T-helper 1 cell (primary cell): ENCODE measurements at places on chromosomes 13 and 19.

DNA sequence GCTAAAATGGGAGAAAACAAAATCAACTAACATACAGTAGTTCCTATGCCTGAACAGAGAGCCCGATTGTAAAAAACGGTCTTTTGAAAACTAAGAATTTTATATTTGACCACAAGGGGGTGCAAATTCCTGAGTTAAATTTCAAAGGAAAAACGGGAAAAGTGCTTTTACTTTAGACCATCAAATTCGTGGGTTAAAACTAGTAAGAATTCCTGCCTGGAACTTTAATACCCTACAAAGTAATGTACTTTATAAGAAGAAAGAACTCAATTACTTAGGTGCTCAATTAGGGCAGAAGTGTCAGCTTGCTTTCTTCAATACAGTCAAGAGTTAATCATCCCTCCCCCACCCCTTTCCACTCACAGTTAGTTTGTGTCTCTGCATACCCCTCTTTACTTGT, 69.8 kb downstream of the KCNRG start:
- no peak for DNase-seq

- DNase-seq: no peak
These were observed 176.1 kb upstream of the KL start for GRCh38 chr13:32840113-32840512.

DNA sequence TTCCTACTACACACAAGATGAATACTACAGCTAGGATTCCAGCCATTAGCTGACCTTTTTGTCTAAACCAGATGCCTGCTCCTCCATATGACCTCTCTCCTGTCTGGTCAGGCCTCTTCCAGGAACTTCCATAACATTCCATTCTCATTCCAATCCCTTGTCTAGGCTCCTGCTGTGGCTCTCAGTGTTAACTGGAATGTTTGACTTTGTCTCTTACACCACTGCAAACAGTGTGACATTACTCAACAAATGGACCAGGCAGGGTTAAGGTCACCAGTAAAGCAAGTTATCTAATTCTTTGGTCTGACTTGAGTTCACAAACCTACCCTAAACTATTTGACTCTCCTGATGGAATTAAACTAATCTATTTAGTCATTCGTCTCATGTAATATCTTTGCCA, 2.1 kb upstream of the GPC6 start:
- DNase-seq: no peak

DNA sequence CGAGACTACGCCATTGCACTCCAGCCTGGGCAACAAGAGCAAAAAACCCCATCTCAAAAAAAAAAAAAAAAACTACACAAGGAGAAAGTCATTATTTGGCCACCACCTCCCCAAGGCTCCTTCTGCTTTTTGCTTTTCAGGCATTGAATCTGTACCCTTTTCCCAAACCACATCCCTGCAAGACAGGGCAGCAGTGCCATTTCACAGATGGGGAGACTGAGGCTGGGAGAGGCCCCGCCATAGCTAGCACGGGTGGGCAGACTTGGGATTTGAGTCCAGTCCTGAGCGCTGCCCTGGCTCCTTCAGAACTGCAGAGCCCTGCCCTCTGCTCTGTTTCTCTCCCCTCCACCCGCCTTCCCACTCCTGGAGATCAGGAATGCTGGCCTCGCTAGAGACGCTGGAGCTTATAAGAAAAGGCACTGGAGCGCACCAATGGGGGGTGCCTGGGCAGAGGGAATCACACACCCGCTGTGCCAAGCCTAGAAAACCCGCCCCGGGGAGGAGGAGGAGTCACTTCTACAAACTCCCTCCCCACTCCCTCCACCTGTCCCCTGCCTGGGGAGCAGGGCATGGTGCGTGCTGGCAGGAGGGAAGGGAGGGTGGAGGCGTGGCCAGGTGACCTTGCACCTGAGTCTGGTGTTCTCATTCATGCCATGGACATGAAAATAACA, 17.6 kb downstream of the TJP3 start:
- DNase-seq: no peak

- no peak for DNase-seq
These were observed 190.1 kb downstream of the OXGR1 start for GRCh38 chr13:96804174-96804573.

GRCh38 chr13:46171217-46171616, 10.8 kb downstream of the LCP1 start:
- no peak for DNase-seq

DNA sequence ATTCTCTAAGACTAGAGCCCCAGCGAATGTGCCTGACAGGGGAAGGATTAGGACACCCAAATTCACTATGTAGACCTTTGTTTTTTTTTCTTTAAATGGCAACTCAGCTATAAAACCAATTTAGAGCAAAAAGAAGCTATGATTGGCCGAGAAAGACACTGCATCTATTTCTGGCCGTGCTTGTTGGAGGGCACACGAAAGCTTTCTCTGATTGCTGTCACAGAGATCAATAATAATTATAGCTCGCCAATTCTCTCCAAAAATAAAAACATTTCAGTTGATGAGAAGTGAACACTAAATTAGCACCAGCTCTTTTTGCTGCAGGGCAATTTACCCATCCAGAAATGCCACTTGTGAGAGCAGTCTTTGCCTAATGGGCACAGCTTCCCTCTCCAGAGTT, 31.2 kb downstream of the CBY2 start:
- no peak for DNase-seq

GRCh38 chr19:47863514-47863936, 4.5 kb downstream of the TPRX2 start:
- peak; percentile 68 for DNase-seq

GRCh38 chr13:94093652-94094315, 385.7 kb downstream of the DCT start:
- DNase-seq: no peak

- DNase-seq: no peak
These were observed 85.1 kb downstream of the KATNAL1 start for GRCh38 chr13:30222254-30222653.

DNA sequence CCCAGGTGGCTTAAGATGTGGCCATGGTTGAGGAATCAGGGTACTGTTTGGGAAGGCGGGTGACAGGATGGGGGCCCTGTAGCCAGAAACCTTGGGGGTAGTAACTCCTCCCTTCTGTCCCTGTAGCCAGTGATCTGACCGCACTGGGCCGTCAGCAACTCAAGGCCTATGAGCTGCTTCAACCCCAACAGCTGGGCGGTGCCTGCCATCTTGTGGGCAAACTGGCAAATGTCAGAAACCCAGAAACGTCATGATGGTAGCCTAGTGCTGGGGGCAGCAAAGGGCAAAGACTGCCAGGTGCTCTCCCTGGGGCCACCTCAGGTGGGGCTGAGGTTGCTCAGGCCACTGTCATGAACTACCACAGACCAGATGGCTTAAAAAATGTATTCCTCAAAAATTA, 3.5 kb downstream of the COPE start:
- DNase-seq: no peak

- DNase-seq: peak; percentile 82
These were observed at the start of gene N4BP2L1 for GRCh38 chr13:32427852-32428580. Gene N4BP2L1, minus strand, starts transcription at chr13:32428130. Its CDS starts 48 bp downstream, at chr13:32428082.

- no peak for DNase-seq
These were observed 13.1 kb upstream of the MEDAG start for GRCh38 chr13:30892966-30893365.

- no peak for DNase-seq
These were observed 386.6 kb downstream of the KCNRG start for GRCh38 chr13:50401721-50402465.

DNA sequence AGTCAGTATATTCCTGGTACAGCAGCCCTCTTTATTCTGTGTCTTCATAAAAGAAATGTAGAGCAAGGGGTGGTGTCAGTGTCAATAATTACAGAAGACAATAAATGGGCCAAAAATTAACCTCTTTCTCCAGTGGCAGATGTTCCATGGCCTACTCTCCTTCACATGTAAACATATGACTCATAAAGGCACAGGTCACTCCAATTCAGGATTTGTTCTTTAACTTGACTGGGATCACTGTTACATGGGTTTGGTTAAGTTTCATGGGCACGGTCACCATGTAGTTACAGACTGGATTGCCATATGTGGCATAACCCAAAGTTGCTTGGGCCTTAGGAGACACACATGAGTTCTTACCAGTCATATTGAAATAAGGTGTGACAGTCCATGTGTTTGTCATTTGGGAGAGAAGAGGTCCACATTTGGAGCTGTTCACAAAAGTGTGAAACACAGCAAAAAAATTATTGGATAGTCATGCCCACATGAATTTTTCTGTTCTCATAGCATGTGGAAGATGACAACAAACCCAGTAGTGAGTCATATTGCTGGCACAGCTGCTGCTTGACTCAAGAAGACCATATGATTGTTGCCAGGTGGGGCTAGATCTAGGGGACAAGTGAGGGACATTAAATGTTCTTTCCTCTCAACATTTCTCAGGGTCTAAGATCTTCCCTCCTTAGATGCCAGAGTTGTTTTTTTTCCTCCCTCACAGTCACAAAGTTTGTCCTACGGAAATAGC, 68.1 kb upstream of the HTR2A start:
- DNase-seq: no peak

DNA sequence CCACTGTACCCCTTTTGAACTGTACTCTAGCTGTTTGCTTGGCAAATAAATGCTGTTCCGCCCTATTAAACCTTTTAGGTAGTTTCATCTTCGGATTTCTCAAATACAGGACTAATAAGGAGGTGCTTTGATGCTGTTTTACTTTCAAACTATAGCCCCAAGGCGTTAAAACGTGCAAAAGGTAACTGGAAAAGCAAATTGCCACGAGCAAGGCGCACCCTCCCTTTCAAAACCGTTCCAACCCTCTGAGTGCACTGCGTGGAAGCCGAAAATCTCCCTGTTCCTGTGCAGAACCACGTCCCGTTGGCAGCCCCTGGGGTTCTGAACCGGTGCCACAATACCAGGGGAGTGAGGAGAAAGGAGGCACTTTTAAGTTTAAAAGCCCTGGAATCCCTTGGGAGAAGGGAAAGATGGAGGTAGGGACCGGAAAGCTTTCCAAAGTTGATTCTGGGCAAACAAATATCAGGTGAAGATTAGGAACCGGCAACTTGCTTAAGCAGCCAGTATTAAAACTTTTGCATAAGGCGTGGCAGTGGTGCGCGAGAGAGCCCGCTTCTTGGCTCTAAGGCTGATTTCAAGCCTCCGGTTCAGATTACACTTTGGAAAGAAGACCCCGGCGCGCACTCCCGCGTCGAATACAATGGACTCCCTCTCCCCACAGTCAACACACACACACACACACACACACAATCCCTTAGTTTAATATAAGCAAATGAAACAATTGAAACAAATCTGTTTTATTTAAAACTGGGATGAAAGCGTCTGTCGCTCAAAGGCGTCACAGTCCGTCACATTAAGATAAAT, 9.5 kb downstream of the POU4F1 start:
- no peak for DNase-seq

DNA sequence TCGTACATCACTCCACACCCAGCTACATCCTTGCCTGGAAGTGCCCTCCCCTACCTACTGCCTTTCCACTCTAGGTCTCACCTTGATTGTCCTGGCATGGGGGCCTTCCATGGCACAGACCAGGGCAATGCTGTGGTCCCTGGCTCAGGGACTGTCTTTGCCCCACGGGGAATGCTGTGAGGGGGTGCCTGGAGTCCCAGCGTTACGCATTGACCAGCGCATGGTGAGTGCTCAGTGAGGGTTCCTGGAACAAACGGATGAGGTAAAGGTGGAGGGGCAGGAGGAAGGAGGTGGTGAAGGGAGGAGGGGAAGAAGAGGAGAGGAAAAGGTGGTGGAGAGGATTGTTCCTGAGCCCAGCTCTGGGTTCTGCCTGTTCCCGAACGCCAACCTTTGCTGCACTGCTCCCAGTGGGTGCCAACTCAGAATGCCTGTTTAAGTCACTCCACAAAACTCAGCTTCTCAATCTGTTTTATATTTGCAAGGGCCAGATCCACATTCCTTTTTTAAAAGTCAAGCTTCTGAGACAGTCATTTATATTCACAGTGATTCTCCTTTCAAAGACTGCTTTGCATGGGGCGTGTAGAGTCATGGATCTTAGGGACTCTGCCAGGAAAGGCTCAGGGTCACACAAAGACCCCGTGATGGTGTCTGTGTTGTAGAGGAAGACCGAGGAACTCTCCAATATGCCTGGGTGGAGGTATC, 40.8 kb downstream of the CHST8 start:
- DNase-seq: no peak

DNA sequence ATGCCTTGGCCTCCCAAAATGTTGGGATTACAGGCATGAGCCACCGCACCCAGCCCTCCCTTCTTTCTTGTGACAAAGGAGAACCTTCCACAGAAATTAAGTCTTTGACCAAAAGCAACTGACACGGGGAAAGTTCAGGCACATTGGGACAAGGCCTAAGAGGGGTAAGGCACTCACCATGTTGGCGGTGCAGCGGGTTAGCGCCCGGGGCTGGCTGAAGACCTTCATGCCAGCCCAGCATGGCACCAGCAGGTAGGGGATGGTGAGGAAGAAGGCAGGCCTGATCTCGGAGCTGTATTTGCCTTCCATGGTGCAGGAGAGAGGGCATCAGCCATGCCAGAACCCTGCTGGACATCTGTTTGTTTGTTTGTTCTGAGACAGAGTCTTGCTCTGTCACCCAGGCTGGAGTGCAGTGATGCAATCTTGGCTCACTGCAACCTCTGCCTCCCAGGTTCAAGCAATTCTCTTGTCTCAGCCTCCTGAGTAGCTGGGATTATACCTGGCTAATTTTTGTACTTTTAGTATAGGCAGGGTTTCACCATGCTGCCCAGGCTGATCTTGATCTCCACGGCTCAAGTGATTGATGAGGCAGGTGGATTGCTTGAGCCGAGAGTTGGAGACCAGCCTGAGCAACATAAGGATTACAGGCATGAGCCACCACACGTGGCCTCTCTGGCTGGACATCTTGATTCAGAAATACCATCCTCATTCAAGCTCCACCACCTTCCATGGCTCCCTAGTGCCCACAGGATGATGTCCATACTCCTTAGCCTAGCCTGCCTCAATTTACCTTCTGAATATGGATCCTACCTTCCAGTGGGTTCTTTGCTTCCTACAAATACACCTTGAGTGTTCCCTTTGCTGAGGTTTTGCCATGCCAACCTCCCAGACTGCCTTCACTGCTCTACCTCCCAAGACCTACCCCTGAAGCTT, 4.4 kb downstream of the TM6SF2 start:
- DNase-seq: no peak

DNA sequence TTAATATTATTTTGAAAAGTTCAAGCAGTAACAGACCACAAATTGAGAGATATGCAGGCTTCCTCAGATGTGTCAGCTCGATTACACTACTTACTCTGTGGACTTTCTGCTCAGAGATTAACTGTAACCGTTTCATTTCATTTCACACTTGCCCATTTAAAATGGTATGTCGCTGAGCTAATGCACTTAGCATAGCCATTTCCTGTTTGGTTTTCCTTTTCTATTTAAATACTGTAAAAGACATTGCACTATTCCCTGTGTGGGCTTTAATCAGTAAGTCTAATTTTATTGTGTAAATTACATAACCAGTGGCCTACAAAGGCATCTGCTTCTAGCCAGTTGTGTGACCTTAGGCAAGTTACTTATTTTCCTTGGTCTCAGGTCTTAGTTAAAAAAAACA, 237.6 kb downstream of the LACC1 start:
- DNase-seq: no peak

GRCh38 chr13:64420181-64420580, 2810.0 kb downstream of the PCDH9 start:
- DNase-seq: no peak
